ENCODE measurements at places on chromosomes 4 and X.

- DNase-seq: no peak
Observed at GRCh38 chr4:146029939-146030710, 91.5 kb upstream of the ZNF827 start.

DNA sequence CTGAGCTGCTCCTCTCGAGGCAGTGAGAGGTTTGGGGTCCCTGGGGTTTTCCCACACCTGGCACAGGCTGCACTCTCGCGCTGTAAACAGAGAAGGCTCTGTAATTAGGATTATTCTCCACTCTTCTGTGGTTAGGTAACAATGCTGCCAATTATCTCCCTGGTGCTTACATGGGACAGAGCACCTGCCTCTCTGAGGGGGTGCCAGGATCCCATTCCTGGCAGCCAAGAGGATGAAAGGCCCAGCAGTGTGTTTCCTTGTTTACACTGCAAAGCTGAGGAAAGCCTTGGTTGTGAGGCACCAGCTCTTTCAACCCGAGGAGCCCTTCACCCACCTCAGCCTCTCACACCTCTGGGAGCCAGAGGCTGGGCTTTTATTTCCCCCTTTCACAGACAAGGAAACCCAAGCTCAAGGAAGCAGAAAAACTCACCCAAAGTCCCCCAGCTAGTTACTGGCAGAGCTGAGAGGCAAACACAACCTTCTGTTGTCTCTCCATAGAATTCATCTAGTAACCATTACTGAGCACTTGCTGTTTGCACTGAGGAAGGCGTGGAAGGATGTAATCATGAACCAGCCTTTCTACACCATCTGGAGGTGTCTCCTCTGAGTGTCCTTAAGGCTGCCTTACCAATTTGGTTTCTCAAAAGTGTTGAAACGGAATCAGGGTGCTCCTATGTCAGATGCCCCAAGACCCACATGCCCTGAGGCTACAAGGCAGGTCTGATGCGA is 39.7 kb upstream of the PROM1 start:
- peak; percentile 96 for DNase-seq

DNA sequence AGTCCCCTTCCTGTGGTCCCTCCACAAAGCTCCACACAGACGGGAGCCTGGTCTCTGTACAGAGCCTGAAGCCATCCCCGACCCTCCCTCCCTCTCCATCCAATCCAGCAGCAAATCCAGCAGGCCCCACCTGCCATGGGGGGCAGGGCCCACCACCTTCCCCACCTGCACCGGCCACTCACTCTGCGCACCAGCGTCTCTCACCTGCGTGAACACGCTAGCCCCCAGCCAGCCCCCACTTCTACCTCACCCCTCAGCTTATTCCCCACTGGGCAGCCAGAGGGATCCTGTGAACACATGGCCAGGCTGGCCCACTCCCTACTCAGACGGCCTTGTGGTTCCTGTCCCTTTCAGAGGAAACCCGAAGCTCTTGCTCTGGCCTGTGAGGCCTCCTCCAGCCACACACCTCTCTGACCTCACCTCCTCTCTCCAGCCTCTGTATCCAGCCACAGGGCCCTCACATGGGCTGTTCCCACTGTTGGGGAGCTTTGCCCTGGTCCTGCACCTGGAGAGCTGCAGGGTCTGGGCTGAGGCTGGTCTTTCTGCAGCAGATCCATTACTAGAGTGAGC is 70.9 kb downstream of the WFS1 start:
- no peak for DNase-seq

- no peak for DNase-seq
Observed at GRCh38 chr4:152634110-152634760, 45.6 kb downstream of the TMEM154 start.

GRCh38 chr4:139331185-139331584 is 28.9 kb upstream of the NDUFC1 start:
- DNase-seq: no peak
